ENCODE measurements at places on chromosomes 1 and 21. TPM values are rescaled to one million over a fixed set of nuclear protein-coding genes. Genes with fewer than 3 reads are reported as not detected.

Gene ADAMTS5
- not detected for total RNA-seq

DNA sequence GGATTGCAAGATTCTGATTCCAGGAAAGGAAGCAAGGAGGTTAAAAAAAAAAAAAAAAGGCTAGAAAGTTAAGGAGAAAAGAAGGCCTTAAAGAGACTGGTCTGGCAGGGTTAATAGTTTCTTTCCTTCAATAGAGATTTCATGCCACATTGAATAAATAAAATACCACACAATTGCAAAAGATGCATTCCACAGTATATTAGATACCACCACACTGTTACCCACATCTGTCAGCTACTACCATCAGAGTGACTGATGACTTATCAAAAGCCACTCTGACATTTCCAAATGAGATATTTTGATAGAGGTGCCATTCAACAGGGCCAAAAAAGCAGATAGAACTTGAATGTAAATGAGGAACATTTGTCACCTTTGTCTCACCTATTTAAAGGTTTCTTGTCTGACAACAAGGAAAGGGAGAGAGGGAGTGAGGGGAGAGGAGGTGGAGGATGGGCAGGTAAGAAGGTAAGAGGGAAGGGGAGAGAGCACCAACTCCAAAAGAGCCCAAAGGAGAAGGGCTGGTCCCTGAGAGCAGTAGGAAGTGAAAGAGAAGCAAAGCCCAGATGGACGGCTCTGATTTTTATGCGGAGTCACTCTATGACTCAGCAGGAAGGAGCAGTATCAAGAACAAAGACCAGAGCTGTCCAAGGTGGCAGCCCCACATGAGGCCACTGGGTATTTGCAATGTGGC lies 38.3 kb downstream of the LRRN2 start:
- H3K27me3 ChIP-seq = peaks cover 14% of the 10 kb centered on the region
- no peak overlapping the region for H3K4me3 ChIP-seq
- no peak overlapping the region for H3K27ac ChIP-seq

- no peaks in the 10 kb centered on the region for H3K4me1 ChIP-seq
- no peak overlapping the region for H3K27ac ChIP-seq
- no peaks in the 10 kb centered on the region for H3K27me3 ChIP-seq
- DNase-seq = no peak
- no peak overlapping the region for H3K4me3 ChIP-seq
These were observed 521.6 kb downstream of the PLPP3 start for GRCh38 chr1:56057466-56058405.

DNA sequence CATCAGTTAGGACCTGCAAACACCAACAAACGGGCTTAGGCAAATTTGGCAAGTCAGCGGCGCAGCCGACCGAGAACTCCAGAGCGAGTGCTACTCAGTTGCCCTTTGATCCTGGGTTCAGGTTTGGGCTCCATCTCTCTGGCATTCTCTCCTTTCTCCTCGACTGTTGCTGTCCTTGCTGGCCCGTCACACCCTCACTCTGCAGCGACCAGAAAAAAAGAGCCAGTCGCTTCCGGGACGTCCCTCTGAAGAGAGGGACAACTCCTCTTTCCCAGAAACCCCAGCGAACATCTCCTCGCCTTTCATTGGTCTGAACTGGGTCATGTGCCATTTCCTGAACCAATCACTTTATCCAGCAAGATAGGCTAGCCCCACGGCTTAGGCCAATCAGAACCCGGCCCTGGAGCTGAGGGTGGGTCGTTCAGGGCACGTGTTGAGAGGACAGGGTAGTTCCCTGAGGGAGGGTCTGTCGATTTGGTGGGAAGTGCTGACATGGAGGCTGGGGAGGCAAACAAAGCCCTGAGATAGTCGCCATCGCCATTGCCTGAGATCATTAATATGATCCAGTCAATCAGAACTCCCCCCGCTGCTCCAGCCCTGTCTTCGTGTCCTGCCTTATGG lies 113.7 kb downstream of the PTPRU start:
- H3K27me3 ChIP-seq = no peaks in the 10 kb centered on the region
- H3K27ac ChIP-seq = no peak overlapping the region
- no peak for DNase-seq

Gene INAVA
- 0.42 TPM for total RNA-seq

Gene ENAH
- total RNA-seq = 80.3 TPM

DNA sequence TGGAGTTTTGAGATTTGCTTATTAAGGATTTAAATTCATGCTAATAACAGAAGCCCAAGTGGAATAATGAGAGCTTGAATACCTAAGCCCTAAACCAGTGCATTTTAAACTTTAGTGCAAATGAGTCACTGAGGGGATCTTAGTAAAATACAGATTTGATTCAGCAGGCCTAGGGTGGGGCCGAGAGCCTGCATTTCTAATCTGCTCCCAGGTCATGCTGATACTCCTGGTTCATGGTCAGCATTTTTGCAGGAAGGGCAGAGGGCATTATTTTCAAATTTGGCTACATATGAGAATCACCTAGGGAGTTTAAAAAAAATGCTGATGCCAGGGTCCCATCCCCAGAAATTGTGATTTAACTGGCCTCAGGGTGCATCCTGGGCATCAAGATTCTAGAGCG lies 39.3 kb downstream of the DNTTIP2 start:
- no peak overlapping the region for H3K4me3 ChIP-seq
- H3K36me3 ChIP-seq = no peaks in the 10 kb centered on the region
- H3K27ac ChIP-seq = no peak overlapping the region
- H3K4me1 ChIP-seq = peaks cover 4% of the 10 kb centered on the region

GRCh38 chr1:225464851-225465792 lies 37.3 kb upstream of the LBR start:
- peaks cover 27% of the 10 kb centered on the region for H3K4me1 ChIP-seq
- H3K27me3 ChIP-seq = no peaks in the 10 kb centered on the region
- no peak overlapping the region for H3K27ac ChIP-seq
- no peak overlapping the region for H3K4me3 ChIP-seq

GRCh38 chr21:38134084-38134873 lies 122.5 kb upstream of the KCNJ15 start:
- no peak for DNase-seq
- no peaks in the 10 kb centered on the region for H3K36me3 ChIP-seq
- H3K4me1 ChIP-seq = no peaks in the 10 kb centered on the region
- peaks cover 10% of the 10 kb centered on the region for H3K27me3 ChIP-seq

Gene PGBD5
- total RNA-seq = not detected

DNA sequence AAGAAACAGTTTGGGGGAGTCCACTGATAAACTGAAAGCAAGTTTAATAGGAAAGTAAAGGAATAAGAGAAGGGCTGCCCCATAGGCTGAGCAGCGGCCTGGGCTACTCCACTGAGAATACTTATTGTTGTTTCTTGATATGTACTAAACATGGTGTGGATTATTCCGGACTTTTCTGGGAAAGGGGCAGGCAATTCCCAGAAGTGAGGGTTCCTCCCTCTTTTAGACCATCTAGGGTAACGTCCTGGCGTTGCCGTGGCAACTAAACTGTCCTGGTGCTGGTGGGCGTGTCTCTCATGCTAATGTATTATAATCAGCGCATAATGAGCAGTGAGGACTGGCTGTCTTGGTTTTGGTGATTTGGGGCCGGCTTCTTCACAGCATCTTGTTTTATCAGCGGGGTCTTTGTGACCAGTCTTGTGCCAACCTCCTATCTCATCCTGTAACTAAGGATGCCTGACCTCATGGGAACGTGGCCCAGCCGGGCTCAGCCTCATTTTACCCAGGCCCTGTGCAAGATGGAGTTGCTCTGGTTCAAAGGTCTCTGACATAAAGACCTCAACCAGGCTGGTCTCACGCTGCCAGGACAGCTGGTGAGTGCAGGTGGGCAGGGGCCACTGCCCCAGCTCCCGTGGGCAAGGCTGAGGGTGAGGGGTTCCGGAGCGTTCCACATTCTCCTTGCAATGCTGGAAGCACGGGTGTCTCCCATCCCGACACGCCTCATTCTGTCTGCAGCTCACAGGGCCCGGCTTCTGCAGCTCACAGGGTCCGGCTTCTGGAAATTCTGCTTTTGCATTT lies 19.6 kb upstream of the C1orf159 start:
- DNase-seq = no peak
- H3K36me3 ChIP-seq = no peaks in the 10 kb centered on the region
- peaks cover 2% of the 10 kb centered on the region for H3K27me3 ChIP-seq
- no peak overlapping the region for H3K4me3 ChIP-seq
- no peaks in the 10 kb centered on the region for H3K4me1 ChIP-seq

Gene BACE2
- 128 TPM for total RNA-seq

GRCh38 chr1:10664251-10664650 lies 132.2 kb downstream of the CASZ1 start:
- no peak for DNase-seq
- no peaks in the 10 kb centered on the region for H3K36me3 ChIP-seq
- no peaks in the 10 kb centered on the region for H3K27me3 ChIP-seq
- H3K4me3 ChIP-seq = no peak overlapping the region
- no peak overlapping the region for H3K27ac ChIP-seq

Gene EXO5
- 9.2 TPM for total RNA-seq

GRCh38 chr1:228009828-228010775 lies 3.3 kb downstream of the WNT3A start:
- H3K27me3 ChIP-seq = peaks cover 47% of the 10 kb centered on the region
- no peak for DNase-seq
- no peaks in the 10 kb centered on the region for H3K4me1 ChIP-seq
- no peak overlapping the region for H3K27ac ChIP-seq
- no peak overlapping the region for H3K4me3 ChIP-seq
- H3K36me3 ChIP-seq = no peaks in the 10 kb centered on the region

Gene KRTAP10-10
- not detected for total RNA-seq

Gene MCOLN2
- total RNA-seq = not detected

Gene TCEA3
- 3.4 TPM for total RNA-seq

DNA sequence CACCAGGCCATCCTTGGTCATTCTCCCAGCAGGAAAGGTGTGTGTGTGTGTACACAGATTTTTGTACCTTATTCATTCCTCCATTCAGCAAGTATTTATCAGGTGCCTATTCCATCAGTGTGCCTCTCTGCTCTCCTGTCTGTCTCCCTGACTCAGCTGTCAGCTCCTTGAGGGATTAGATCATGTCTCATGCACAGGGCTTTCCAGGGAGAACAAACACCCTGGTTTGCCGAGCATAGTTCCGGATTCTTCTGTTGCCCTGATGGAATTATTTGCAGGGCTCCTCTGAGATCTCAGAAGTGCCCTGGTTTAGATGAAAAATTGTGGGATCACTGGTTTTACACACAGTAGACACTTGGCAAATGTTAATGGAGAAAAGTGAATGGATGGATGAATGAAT lies 8.1 kb upstream of the SDHB start:
- no peak overlapping the region for H3K4me3 ChIP-seq
- peaks cover 5% of the 10 kb centered on the region for H3K4me1 ChIP-seq
- H3K27me3 ChIP-seq = no peaks in the 10 kb centered on the region
- no peak overlapping the region for H3K27ac ChIP-seq
- H3K36me3 ChIP-seq = no peaks in the 10 kb centered on the region
- DNase-seq = no peak

DNA sequence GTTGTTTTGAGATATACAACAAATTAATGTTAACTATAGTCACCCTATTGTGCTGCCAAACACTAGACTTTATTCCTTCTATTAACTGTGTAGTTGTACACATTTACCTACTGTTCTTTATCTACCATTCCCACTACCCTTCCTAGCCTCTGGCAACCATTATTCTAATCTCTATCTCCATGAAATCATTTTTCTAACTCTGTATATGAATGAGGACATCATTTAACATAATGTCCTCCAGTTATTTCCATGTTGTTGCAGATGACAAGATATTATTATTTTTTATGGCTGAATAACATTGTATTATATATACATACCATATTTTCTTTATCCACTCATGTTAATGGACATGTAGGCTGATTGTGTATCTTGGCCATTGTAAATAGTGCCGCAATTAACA lies 366.3 kb downstream of the TBX15 start:
- no peak for DNase-seq
- H3K27ac ChIP-seq = no peak overlapping the region
- no peaks in the 10 kb centered on the region for H3K27me3 ChIP-seq
- no peak overlapping the region for H3K4me3 ChIP-seq
- H3K36me3 ChIP-seq = no peaks in the 10 kb centered on the region

Gene KCNA3
- not detected for total RNA-seq

GRCh38 chr21:40768056-40768455 lies 78.9 kb downstream of the DSCAM start:
- no peak overlapping the region for H3K27ac ChIP-seq
- no peaks in the 10 kb centered on the region for H3K36me3 ChIP-seq
- DNase-seq = no peak
- H3K27me3 ChIP-seq = no peaks in the 10 kb centered on the region
- H3K4me3 ChIP-seq = no peak overlapping the region

Gene CD5L
- not detected for total RNA-seq

DNA sequence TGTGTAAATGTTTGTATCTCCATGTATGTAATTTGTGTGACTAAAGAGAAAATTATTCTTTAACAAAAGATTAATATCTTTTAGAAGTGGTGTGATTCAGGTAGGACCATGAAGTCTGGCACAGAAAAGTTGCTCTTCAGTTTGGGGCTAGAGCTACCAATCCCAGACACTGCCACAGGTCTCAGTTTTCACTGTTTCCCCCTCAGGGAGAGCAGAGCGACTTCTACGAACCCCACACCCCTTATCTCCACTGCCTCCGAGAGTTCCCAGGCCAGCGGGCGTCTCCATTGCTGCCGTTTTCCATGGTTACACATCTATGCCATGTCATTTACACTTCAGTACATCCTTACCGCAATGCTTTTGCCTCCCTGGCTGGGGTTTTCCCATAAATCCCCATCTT lies 93.0 kb upstream of the SMYD2 start:
- peaks cover 3% of the 10 kb centered on the region for H3K4me1 ChIP-seq
- no peak for DNase-seq
- no peak overlapping the region for H3K27ac ChIP-seq
- H3K36me3 ChIP-seq = no peaks in the 10 kb centered on the region
- no peak overlapping the region for H3K4me3 ChIP-seq

DNA sequence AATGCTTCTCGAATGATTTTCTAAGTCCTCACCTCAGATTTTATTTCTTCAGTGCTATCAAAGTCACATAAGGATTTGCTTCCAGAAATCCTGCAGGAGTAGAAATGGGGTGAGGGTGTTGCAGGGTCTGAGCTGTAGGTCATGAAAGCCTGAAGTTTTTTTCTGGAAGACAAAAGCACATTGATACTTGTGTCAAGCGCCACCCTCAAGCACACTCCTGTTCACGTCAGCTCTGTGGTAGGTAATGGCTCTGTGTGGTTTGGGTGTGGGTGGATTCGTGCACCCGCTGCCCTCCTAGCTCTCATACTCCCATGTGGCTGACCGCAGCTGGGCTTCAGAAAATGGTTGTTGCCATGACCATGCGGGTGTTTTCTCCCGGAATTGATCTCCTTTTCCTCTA lies 39.9 kb downstream of the AKNAD1 start:
- peak overlapping the region; percentile 91 for H3K27ac ChIP-seq
- no peak for DNase-seq
- peaks cover 12% of the 10 kb centered on the region for H3K4me1 ChIP-seq

DNA sequence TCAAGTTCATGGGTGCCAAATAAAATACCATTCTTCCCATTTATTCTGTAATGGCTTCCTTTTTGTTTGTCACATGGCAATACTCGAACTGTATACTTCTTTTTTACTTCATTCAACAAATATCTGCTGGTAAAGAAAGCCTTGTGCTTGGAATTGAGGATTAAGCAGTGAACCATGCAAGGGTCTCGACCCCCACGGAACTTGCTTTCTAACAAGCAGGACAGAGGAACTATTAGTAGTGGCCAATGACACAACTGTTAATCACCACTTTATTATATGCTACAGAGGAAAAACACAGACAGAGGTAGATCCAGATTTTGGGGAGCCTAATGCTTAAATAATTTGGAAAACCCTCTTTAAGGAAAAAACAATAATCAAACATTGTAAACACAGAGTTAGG lies 542.2 kb downstream of the DPYD start:
- peak; percentile 12 for DNase-seq
- no peaks in the 10 kb centered on the region for H3K4me1 ChIP-seq
- H3K27me3 ChIP-seq = no peaks in the 10 kb centered on the region
- no peaks in the 10 kb centered on the region for H3K36me3 ChIP-seq
- no peak overlapping the region for H3K27ac ChIP-seq
